ENCODE measurements at places on chromosomes 2 and 18. TPM values are rescaled to one million over a fixed set of nuclear protein-coding genes. Genes with fewer than 3 reads are reported as not detected.

GRCh38 chr18:22391407-22392345, 26.0 kb downstream of the CTAGE1 start:
- no peaks in the 10 kb centered on the region for H3K36me3 ChIP-seq
- H3K27ac ChIP-seq: peak overlapping the region; percentile 86
- H3K27me3 ChIP-seq: no peaks in the 10 kb centered on the region
- peak; percentile 94 for DNase-seq
- no peak overlapping the region for H3K4me3 ChIP-seq

- H3K27me3 ChIP-seq: no peaks in the 10 kb centered on the region
- no peak overlapping the region for H3K27ac ChIP-seq
- no peak overlapping the region for H3K4me3 ChIP-seq
- DNase-seq: no peak
- H3K36me3 ChIP-seq: peaks cover 3% of the 10 kb centered on the region
Observed at GRCh38 chr2:226450141-226450540, 349.5 kb downstream of the IRS1 start.

DNA sequence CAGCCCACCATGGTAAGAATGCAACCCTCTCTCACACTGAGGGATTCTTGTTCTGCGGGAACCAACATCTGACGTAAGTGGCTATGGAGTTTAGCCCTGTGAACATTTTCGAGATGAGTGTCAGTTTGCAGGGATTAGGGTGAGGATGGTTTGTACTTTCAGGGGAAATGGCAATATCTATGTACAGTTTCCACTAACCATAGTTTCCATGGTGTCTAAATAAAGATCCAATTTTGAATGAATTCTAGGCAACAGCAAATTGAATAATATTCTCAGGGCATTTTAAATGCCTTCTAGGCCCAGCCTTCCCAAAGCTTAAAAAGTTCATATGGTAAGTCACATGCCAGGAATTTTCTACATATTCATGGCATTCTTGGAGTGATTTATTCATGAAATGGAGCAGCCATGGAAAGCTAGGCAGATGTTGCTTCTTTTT, 105.4 kb upstream of the MMADHC start:
- no peaks in the 10 kb centered on the region for H3K36me3 ChIP-seq
- no peak for DNase-seq
- no peak overlapping the region for H3K4me3 ChIP-seq
- H3K27ac ChIP-seq: no peak overlapping the region

DNA sequence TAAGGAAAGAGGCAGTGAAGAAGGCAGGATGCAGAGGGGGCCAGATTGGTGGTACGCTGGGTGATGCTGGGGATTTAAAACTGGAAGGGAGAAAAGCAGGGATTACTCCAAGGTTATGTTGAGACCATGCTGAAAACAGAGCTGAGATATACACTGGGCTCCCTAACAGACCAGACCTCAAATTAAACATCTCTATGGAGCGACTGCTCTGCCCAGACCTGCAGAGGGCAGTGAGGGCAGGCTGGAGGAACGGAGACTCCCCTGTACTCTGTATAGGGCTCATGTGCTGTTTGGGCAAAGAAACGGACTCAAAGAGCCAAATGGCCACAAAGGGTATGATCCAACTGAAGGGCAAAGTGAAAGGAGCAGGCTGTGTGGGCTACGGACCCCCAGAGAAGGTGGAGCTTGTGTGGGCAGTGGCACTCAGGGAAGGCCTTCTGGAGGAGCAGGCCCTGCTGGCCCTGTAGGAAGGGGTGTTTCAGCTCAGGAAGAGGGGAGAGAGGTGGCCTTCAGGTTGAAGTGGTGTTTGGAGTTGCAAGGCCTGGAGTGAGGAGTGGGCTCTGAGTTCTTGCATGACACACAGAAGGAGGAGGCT, 4.8 kb upstream of the CELF4 start:
- no peaks in the 10 kb centered on the region for H3K36me3 ChIP-seq
- no peaks in the 10 kb centered on the region for H3K4me1 ChIP-seq
- peaks cover 22% of the 10 kb centered on the region for H3K27me3 ChIP-seq
- H3K4me3 ChIP-seq: no peak overlapping the region
- no peak for DNase-seq

- H3K27me3 ChIP-seq: no peaks in the 10 kb centered on the region
- DNase-seq: no peak
- H3K4me3 ChIP-seq: no peak overlapping the region
- peaks cover 23% of the 10 kb centered on the region for H3K4me1 ChIP-seq
- H3K27ac ChIP-seq: no peak overlapping the region
Observed at GRCh38 chr2:37228788-37229187, 2.6 kb downstream of the CEBPZ start.

GRCh38 chr18:21958707-21959450, 210.5 kb upstream of the GATA6 start:
- no peaks in the 10 kb centered on the region for H3K4me1 ChIP-seq
- no peaks in the 10 kb centered on the region for H3K36me3 ChIP-seq
- peak overlapping the region; percentile 10 for H3K27ac ChIP-seq

Gene IL36B
- total RNA-seq: not detected

Gene GREB1
- total RNA-seq: 0.62 TPM

Gene SANBR
- 6.1 TPM for total RNA-seq
